ENCODE measurements at places on chromosomes 1 and 21. TPM values are rescaled to one million over a fixed set of nuclear protein-coding genes. Genes with fewer than 3 reads are reported as not detected.

- no peak for DNase-seq
These were observed 41.9 kb downstream of the CASQ2 start for GRCh38 chr1:115726570-115726969.

The UBXN10 gene
- polyA plus RNA-seq, result not detected

- DNase-seq, result no peak
These were observed 26.8 kb upstream of the BEND5 start for GRCh38 chr1:48803474-48803873.

The SPATA46 gene
- polyA plus RNA-seq, result not detected

The CATSPER4 gene
- not detected for polyA plus RNA-seq

The LRRC3 gene
- 0.22 TPM for polyA plus RNA-seq

DNA sequence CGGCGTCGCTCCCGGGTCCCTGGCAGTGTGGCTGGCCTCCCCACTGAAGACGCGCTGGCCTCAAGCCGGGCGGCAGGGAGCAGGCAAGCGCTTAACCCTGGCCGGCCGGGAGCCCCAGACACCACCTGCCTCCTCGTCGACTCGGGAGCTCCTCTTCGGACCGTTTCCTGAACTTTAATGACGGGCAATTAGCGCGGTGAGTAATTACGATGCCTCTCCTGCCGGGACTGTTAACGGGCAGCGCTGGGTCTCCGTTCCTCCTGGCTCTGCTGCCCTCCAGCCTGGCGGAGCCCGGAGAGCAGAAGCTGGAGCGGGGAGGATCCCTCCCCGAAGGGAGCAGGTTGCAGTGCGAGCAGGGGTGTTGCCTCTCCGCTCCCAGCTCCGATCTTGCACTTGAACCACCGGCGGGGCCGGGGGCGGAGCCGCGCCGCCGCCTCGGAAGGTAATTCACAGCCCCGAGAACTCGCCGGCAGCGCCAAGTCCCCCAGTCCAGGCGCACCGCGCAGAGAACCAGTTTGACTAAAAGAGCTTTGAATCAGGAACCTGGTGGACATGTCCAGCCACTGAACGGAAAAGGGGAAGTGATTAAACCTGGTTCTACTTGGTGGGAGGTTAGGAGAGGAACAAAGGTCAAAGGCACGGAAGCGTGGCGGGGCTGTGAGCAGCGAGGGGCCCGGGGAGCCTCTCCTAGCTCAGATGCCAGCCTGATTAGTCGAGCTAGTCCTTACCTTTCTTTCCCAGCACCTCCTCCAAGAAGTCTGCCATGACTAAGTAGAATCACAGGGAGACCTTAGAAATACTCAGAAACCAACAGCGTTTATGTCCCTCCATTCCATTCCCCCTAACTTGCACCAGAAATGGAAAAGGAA is 18.3 kb upstream of the PLEKHA6 start:
- no peak for DNase-seq

GRCh38 chr1:209561532-209561931 is 22.0 kb upstream of the CAMK1G start:
- no peak for DNase-seq

GRCh38 chr1:224333939-224334786 is 4.2 kb upstream of the NVL start:
- peak; percentile 33 for DNase-seq

The PRR9 gene
- polyA plus RNA-seq, result not detected

- no peak for DNase-seq
These were observed 14.6 kb upstream of the PLA2G2C start for GRCh38 chr1:20200966-20201365.

DNA sequence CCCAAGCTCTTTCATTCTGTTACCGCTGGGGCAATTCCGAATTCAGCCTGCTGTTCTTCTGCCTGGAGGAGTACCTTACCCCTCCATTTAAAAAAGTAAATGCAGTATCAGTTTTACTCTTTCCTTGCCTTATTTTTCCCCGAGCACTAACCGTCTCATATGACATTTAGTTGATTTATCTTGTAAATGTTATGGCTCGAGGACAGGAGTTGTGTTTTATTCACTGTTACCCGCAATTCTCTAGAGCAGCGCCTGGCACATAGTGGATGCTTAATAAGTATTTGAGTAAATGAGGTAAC is 425 bp upstream of the TADA1 start:
- DNase-seq, result no peak

- no peak for DNase-seq
These were observed 201.5 kb downstream of the PDE4B start for GRCh38 chr1:65994223-65994622.

The MSH4 gene
- polyA plus RNA-seq, result 0.04 TPM

The GUCA2A gene
- polyA plus RNA-seq, result not detected

The RNU1-2 gene
- polyA plus RNA-seq, result 3.6 TPM

DNA sequence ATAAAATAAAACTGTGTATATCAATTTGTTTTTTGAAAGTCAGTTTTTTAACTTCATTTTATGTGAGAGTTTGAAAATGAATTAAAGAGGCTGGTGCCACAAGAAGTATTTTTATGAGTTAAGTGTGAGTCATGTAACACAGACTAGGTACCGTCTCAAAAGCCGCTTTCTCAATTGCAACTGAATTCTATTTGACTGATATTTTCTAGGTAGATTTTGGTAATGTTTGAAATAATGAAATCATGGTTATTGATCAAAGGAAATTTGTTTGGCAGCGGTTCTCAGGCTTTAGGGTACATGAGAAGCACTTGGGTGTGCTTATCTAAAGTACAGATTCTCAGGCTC is 4.6 kb downstream of the SNX27 start:
- no peak for DNase-seq

DNA sequence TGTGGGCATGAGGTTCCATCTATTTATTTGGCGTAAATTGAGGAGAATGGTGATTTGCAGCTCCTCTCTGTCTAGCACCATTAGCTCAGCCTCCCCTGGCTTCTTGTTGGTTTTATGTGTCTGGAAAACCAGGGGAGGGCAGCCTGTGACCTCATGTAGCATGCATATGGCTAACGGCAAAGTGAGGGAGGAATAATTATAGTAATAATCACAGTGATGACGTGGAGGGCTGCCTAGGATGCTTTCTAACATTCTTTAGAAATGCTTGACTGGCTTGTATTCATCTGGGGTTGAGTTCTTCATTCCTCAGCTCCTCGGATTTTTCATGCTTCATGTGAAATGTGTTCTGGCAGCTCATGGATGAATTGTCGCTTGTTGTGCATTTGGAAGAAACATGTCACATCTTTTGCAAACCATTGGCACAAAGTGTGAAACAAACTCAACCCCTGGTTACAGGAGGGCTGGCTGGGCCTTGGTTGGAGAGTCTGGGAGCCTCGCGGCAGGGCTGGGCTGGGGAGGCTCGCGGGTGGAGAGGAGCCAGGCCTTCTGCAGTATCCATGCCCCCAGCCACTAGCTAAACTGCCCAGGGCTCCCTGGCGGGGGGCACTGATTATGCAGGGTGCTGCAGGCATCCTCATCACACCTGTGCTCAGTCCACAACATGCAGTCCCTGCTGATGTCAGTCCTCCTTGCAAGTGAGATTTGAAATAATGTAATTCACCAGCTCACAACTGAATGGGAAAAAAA is 149.6 kb downstream of the DISC1 start:
- no peak for DNase-seq

DNA sequence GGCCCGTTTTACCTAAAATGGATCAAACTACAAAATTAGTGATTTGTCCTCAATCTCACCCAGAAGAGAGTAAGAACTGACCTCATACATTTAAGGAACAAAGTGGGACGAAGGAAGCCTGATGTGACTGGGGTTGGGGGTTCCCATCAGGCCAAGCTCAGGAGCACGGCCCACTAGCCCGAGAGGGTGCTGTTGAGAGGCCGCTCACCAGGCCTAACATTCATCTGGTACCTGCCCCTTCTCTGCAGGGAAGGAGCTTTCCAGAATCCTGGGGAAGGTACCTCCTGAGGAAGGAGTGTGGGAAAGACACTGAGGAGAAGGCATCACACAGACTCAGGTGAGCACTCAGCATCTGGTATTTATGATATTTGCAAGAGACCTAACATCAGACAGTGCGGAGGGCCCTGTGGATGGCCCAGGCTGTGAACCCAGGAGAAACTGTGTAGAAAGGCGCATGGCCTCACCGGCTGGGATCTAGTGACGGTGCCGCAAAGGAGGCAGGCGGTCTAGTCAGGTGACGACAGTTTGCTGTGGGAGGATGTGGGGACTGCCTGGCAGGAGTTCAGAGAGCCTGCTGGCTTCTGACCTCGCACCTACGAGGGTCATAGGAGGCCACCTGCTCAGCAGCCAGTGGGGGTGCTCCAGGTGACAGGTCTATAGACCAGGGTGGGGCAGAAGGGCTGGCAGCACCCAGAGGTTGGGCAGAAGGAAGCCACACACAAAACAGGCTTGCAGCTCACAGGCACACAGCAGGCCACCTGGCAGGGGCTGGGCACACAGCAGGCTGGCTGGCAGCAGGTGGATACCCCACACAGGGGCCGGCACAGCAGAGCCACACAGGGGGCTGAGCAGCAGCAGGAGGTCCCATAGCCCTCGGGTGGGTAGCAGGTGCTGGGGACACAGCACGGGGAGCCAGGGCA is 543 bp downstream of the KRTAP12-4 start:
- DNase-seq, result no peak

DNA sequence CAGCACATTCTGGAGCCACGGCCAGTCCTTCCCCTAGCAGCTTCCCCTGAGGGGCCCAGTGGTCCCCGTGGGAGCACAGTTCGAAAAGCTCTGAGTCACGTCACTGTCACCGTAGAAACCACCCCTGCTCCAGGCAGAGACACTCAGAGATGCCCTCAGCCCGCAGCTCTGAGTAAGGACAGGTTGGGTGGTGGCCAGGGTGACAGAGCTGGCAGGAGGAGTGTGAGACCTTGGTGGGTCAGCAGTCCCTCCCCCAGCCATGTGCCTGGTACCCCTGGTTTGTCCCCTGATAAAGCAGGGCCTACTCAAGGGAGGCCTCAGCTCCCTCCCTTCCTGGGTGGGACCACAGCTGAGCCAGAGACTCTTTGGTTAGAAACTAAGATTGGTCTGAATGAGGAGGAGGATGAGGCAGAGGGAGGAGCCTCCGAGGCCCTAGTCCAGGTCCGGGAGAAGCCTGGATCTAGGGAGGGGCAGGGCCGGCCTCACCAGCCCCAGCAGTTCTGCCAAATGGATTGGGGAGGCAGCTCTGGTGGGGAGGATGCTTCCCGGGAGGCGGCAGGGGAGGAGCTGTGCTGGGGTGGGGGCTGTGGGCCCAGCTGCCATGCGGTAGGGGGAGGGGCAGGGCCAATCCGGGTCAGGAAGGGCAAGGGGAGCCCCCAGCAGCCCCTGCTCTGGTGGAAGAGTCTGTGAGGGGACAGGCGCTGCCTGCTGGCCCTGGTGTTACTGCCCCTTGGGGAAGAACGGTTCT is 55.2 kb downstream of the SLC9A1 start:
- no peak for DNase-seq

- no peak for DNase-seq
These were observed 458 bp upstream of the ALPL start for GRCh38 chr1:21508580-21509350.

The INTS7 gene
- polyA plus RNA-seq, result 32.1 TPM

The MYOC gene
- polyA plus RNA-seq, result not detected

DNA sequence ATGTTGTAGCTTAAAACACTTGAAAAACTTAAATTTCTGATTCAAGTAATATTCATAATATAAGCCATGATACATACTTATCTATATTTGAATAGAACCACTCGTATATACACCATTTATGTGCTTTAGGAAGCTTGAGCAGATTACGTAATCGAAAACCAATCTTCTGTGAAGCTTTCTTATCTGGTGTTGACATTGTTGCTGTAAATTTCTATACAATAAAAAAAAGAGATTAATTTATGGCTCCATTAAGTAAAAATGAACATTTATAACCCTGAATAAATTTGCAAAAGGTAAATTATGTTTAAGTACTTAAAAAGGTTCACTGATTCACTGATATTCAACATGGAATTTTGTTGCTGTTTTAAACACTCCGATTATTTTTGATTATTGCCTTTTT is 21.4 kb downstream of the LIN9 start:
- DNase-seq, result no peak

The ANXA9 gene
- polyA plus RNA-seq, result 0.28 TPM

DNA sequence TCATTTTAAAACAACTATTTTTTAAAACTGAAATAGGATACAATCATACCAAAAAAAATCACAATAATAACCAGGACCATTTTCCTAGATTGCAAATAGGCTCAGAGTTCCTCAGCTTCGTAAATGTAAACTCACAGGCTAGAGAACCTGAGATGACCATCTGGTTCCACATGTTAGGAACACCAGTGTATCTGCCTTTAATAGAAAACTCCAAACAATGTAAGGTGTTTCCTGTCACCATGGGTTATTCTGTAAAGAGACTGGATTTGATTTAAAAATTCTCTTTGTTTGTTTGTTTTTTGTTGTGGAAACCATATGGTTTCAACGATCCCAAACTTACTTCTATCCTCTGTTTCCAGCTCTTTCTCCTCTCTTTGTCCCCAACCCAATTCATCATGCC is 197.5 kb downstream of the ZZZ3 start:
- no peak for DNase-seq

The TDRD5 gene
- polyA plus RNA-seq, result not detected

GRCh38 chr1:31434979-31435378 is 22.0 kb downstream of the SERINC2 start:
- no peak for DNase-seq

The TMCC2 gene
- polyA plus RNA-seq, result 0.42 TPM

The SLC35F3 gene
- 5.1 TPM for polyA plus RNA-seq

The GFI1 gene
- polyA plus RNA-seq, result 7.5 TPM

DNA sequence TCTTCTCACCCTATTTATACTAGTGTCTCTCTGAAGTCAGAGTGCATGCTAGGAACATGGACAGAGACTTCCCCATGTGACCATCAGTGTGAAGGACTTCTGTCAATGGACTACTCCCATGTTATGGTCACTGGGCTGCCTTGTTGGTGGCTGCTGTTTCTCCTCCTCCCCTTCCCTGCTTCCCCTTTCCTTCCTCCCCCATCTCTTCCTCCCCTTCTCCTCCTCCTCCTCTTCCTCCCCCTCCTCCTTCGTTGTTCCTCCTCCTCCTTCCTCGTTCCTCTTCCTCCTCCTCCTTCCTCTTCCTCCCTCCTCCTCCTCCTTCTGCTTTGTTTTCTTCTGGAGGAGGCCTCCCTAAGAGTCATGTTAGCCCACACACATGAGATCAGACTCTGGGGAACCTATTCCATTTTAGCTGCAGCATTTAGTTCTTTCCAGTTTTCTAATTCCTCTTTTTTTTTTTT is 35.8 kb downstream of the IER5 start:
- no peak for DNase-seq

DNA sequence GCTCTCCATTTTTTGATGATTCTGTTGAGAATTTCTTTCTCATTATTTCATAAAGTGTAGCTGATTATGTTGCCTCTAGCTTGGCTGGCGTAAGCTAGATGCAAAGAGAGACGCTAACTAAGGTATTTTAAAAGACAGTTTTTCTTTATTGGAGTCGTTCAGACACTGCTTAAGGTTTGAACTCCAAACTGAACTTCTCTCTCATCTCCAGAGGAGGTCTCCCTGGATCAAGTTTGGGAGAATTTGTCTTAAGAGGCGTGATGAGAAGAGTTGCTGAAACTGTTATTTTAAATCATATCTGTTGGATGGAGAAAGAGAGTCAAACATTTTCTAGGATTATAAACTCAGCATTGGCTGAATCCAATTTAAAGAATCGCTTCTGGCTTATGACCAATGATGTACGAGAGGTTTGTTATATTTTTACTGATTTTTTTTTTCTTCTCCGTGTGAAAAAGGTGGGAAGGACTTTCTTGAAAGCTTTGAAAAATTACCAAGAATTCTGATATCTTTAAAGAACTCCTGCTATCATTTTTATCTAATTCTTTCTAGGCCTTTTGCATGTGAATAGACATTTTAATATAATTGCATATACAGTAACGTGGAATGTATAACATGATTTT is 34.0 kb downstream of the MAP3K7CL start:
- no peak for DNase-seq
